T-helper 17 cell (primary cell): ENCODE measurements at places on chromosomes 6 and 20. TPM values are rescaled to one million over a fixed set of nuclear protein-coding genes. Genes with fewer than 3 reads are reported as not detected.

- H3K4me3 ChIP-seq = peak within 1 kb of the TSS; percentile 89
- peaks cover 42% of the 10 kb centered on the region for H3K4me1 ChIP-seq
- peaks cover 7% of the 10 kb centered on the region for H3K36me3 ChIP-seq
Observed at GRCh38 chr6:36129941-36130666, at the start of gene MAPK13. Gene MAPK13, plus strand, starts transcription at chr6:36130513. Its CDS starts 70 bp downstream, at chr6:36130583.

GRCh38 chr20:60011512-60012507 lies 53.6 kb downstream of the CDH26 start:
- H3K27ac ChIP-seq = peak overlapping the region; percentile 45
- peak overlapping the region; percentile 61 for H3K4me3 ChIP-seq
- H3K4me1 ChIP-seq = peaks cover 12% of the 10 kb centered on the region
- H3K27me3 ChIP-seq = no peaks in the 10 kb centered on the region
- no peaks in the 10 kb centered on the region for H3K36me3 ChIP-seq

GRCh38 chr20:50855498-50856474 lies 60.9 kb downstream of the BCAS4 start:
- peaks cover 3% of the 10 kb centered on the region for H3K36me3 ChIP-seq
- DNase-seq = no peak
- no peaks in the 10 kb centered on the region for H3K4me1 ChIP-seq
- no peak overlapping the region for H3K4me3 ChIP-seq
- no peak overlapping the region for H3K27ac ChIP-seq

DNA sequence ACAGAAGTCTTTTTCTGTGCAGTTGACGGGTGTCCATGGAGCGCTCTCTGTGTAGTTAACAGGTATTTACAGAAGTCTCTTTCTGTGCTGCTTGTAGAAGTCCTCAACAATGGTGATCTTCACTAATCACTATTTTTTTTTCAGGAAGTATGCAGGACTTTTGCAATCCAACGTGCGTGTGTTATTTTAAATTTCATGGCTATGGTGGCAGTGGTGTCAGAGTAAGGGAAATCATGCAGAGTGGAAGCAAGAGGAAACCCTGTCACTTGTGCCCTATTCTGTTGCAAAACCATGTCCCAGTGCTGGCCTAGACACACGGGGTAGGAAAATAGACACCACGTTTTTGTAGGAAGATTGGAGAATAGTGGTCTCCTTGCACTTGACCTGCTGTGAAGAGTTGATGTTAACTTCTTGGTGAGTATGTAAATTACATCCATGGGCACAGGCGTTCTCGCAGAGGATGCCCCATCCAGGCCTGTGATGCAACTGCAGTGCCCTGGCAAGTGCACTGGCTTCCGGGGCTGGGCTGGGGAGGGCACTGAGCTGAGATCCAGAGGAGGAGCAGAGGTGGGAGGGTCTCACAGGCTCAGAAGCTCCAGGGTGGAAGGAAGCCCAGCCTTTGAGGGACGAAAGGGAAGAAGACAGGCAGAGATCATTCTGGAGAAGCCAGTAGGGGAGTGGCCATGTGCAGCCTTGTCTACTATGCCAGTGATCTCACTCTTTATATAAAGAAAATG lies 146.5 kb downstream of the SYCP2 start:
- no peak overlapping the region for H3K4me3 ChIP-seq
- DNase-seq = no peak
- H3K4me1 ChIP-seq = no peaks in the 10 kb centered on the region
- peaks cover 33% of the 10 kb centered on the region for H3K27me3 ChIP-seq
- no peak overlapping the region for H3K27ac ChIP-seq

Gene TSPO2
- total RNA-seq = not detected

DNA sequence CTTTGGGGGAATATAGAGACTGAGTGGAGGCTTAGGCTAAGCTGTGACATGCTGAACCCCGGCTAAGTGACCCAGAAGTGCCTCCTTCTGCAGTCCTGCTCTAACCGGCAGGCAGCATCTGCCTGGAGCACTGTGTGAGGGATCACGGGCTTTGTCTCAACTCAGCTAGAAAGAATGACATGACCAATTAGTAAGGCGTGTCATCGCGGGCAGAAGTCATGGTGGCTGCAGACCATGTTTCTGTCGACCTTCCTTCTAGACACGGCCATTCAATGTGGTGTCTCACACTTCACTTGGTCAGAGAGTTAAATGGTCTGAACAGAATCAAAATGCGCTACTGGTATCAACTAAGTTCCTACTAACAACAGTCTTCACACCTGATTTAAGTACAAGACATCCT lies 35.0 kb downstream of the HUS1B start:
- no peak for DNase-seq
- peaks cover 6% of the 10 kb centered on the region for H3K36me3 ChIP-seq
- peaks cover 14% of the 10 kb centered on the region for H3K4me1 ChIP-seq
- no peak overlapping the region for H3K27ac ChIP-seq

GRCh38 chr6:5961836-5962235 lies 44.9 kb downstream of the NRN1 start:
- H3K36me3 ChIP-seq = peaks cover 2% of the 10 kb centered on the region
- no peak overlapping the region for H3K4me3 ChIP-seq
- peaks cover 22% of the 10 kb centered on the region for H3K27me3 ChIP-seq
- no peak for DNase-seq
- H3K4me1 ChIP-seq = no peaks in the 10 kb centered on the region

GRCh38 chr6:41535766-41536165 lies 10.4 kb upstream of the FOXP4 start:
- no peak overlapping the region for H3K4me3 ChIP-seq
- peaks cover 22% of the 10 kb centered on the region for H3K27me3 ChIP-seq
- no peak for DNase-seq
- peaks cover 9% of the 10 kb centered on the region for H3K36me3 ChIP-seq
- no peak overlapping the region for H3K27ac ChIP-seq

- H3K27ac ChIP-seq = no peak overlapping the region
- H3K4me3 ChIP-seq = no peak overlapping the region
- peaks cover 11% of the 10 kb centered on the region for H3K4me1 ChIP-seq
Observed at GRCh38 chr20:4835244-4836177, 113.8 kb downstream of the PRND start.

DNA sequence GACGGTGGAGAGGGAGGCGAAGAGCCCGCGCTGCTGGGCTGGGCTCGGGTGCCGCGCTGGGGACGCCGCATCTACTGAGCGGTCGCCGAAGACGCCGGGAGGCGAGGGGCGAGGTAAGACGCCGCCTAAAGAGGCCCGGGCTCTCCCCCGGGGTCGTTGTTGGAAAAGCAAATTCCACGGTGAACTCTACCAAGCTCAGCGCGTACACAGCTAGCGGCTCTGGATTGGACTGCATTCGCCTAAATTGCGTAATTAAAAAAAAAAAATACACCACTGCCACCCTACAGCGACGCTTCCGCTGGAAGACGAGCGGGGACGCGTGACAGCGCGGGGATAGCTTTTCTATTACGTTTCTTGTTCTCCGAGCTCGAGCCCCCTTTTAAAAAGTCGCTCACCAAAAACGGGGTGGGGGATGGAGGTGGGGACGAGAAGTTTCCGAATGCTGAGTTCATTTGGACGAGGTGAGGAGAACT lies 92.0 kb upstream of the PRDM1 start:
- H3K27me3 ChIP-seq = peaks cover 25% of the 10 kb centered on the region
- H3K4me1 ChIP-seq = peaks cover 35% of the 10 kb centered on the region
- H3K36me3 ChIP-seq = peaks cover 2% of the 10 kb centered on the region
- DNase-seq = peak; percentile 38

Gene DZANK1
- total RNA-seq = 2.5 TPM
